ENCODE measurements at places on chromosomes 12 and 14. TPM values are rescaled to one million over a fixed set of nuclear protein-coding genes. Genes with fewer than 3 reads are reported as not detected.

DNA sequence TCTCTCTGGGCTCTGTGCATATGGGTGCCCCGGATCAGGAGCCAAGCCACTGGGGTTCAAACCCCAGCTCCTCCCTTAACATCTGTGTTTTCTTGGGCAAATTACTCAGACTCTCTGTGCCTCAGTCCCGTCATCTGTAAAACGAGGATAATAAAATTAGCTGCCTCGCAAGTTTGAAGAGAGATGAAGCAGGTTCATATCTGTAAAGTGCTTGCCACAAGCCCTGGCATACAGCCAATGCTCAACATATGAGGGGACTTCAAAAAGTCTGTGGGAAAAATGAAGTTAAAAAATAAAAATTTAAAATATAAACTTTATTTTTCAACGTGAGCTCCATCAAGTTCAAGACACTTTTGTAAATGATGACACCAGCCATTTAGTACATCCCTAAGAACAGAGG, 276.7 kb downstream of the FOXN3 start:
- no peak for DNase-seq
- H3K27me3 ChIP-seq = no peaks in the 10 kb centered on the region
- no peak overlapping the region for H3K4me3 ChIP-seq
- no peak overlapping the region for H3K27ac ChIP-seq

GRCh38 chr12:39103552-39104165, 198.3 kb upstream of the CPNE8 start:
- H3K36me3 ChIP-seq = no peaks in the 10 kb centered on the region
- DNase-seq = no peak
- H3K27me3 ChIP-seq = no peaks in the 10 kb centered on the region

GRCh38 chr14:100988011-100988410, 84.5 kb upstream of the RTL1 start:
- no peak overlapping the region for H3K27ac ChIP-seq
- H3K4me1 ChIP-seq = no peaks in the 10 kb centered on the region
- H3K36me3 ChIP-seq = no peaks in the 10 kb centered on the region
- no peak overlapping the region for H3K4me3 ChIP-seq
- H3K27me3 ChIP-seq = no peaks in the 10 kb centered on the region
- DNase-seq = no peak

TMTC2 gene
- 2.7 TPM for total RNA-seq

DNA sequence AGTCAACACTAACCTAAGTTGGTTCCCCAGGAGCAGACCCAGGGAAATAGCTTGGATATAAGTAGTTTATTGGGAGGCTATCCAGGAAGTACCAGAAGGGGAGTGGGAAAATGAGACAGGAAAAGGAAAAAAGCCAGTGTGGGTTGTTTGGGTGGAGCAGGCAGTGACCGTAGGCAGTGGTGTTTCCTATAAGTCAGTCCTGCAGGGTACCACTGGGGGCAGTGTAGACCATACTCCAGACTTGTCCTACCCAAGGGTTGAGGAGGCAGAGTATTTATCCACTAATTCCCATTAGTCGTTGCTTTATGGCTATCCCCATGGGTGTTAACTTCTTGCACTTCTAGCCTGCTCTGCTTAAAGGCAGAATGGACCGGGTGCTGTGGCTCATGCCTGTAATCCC, 6.4 kb upstream of the CCDC60 start:
- H3K4me3 ChIP-seq = no peak overlapping the region
- H3K27ac ChIP-seq = no peak overlapping the region
- DNase-seq = no peak
- no peaks in the 10 kb centered on the region for H3K27me3 ChIP-seq
- no peaks in the 10 kb centered on the region for H3K36me3 ChIP-seq

COL2A1 gene
- total RNA-seq = 0.06 TPM

KSR2 gene
- 0.02 TPM for total RNA-seq

DNA sequence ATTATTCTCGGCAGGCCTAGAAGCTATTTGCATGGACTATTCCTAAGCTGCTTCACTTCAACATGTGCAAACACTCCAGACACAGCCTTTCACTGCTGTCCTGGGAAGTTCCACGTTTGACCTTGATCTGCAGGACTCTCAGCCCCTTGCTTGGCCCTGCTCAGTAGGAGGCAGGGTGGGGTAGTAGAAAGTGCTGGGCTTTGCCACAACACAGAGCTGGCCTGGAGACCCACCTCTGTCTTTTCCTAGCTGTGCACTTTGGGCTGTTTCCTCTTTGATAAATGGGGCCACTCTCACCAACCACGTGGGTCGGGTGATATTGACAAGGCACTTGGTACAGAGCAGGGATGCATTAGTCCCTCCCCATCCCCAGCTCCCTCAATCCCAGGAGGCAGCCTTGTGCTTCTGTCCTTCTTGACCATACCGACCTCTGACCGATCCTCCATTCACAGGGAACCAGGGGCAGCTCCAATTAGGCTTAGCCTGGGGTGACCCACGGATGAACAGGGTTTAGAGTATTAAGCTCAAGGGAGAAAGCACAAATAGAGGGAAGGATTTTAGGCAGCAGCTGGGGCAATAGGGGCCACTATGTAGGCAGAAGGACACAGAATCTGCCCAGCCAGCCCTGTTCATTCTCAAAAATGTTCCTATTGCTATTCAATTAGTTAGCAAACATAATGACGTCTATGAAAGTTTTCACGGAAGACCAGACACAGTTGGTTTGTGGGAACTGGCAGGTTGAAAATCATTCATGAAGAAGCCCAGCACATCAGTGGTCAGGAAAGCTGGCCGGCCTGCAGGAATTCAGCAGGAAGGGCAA, 63.3 kb downstream of the SYNE3 start:
- H3K36me3 ChIP-seq = peaks cover 36% of the 10 kb centered on the region
- no peak for DNase-seq
- H3K4me1 ChIP-seq = no peaks in the 10 kb centered on the region
- H3K27me3 ChIP-seq = no peaks in the 10 kb centered on the region
- no peak overlapping the region for H3K27ac ChIP-seq

DNA sequence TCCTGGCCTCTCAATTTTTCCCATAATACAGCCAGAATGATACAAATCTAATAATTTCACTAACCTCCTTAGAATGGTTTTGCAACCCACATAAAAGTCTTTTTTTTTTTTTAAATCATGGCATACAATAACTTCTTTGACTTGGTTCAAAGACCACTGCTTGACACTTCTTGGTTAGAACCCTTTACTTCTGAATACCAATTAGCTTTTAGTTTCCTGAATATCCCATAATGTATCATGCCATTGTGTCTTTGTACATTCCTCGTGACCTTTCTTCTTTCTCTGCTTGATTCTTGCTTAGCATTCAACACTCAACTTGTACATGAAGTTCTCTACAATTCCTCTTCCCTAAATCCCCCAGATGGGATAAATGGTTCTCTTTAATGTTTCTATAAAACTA, 19.3 kb downstream of the KLHL28 start:
- no peaks in the 10 kb centered on the region for H3K4me1 ChIP-seq
- no peaks in the 10 kb centered on the region for H3K27me3 ChIP-seq
- no peak overlapping the region for H3K27ac ChIP-seq
- H3K36me3 ChIP-seq = peaks cover 4% of the 10 kb centered on the region
- no peak overlapping the region for H3K4me3 ChIP-seq

DNA sequence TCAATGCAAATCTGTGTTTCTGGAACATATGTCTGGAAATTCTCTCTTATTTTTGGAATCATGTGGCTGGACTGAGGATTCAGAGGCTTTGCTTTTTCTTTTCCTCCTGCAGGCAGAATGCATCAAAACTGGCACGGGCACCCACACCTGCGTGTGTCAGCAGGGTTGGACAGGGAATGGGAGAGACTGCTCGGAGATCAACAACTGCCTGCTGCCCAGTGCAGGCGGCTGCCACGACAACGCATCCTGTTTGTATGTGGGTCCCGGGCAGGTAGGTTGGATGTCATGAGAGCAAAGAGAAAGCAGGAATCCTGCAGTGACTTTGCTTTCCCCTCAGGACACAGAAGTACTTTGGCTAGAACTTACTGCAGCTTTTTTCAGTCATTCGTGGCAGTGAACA, 90.3 kb downstream of the STAB2 start:
- no peak overlapping the region for H3K27ac ChIP-seq
- DNase-seq = no peak
- H3K4me3 ChIP-seq = no peak overlapping the region
- H3K27me3 ChIP-seq = no peaks in the 10 kb centered on the region
- H3K4me1 ChIP-seq = no peaks in the 10 kb centered on the region

- H3K27me3 ChIP-seq = no peaks in the 10 kb centered on the region
- H3K36me3 ChIP-seq = no peaks in the 10 kb centered on the region
- H3K27ac ChIP-seq = no peak overlapping the region
- peaks cover 2% of the 10 kb centered on the region for H3K4me1 ChIP-seq
- no peak for DNase-seq
These were observed 367.4 kb downstream of the BTG1 start for GRCh38 chr12:91778091-91778832.

- H3K27ac ChIP-seq = no peak overlapping the region
- H3K4me1 ChIP-seq = no peaks in the 10 kb centered on the region
- no peak for DNase-seq
- no peaks in the 10 kb centered on the region for H3K36me3 ChIP-seq
- no peaks in the 10 kb centered on the region for H3K27me3 ChIP-seq
These were observed 27.9 kb upstream of the DEGS2 start for GRCh38 chr14:100187247-100187833.

DNA sequence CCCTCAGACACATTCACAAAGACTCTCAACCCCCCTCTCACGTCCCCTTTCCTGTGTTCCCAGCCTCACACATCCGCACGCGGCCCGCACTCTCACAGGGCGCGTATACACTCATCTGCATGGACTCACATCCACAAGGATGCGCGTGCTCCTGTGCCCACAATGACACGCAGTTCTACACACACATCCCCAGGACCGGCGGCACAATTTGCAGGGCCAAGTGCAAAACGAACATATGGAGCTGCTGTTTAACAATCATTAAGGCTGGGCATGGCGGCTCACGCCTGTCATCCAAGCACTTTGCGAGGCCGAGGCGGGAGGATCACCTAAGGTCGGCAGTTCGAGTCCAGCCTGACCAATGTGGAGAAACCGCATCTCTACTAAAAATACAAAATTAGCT, 36.4 kb upstream of the EML1 start:
- H3K4me1 ChIP-seq = peaks cover 37% of the 10 kb centered on the region
- H3K4me3 ChIP-seq = no peak overlapping the region
- DNase-seq = no peak
- H3K36me3 ChIP-seq = no peaks in the 10 kb centered on the region
- no peaks in the 10 kb centered on the region for H3K27me3 ChIP-seq
- no peak overlapping the region for H3K27ac ChIP-seq

DNA sequence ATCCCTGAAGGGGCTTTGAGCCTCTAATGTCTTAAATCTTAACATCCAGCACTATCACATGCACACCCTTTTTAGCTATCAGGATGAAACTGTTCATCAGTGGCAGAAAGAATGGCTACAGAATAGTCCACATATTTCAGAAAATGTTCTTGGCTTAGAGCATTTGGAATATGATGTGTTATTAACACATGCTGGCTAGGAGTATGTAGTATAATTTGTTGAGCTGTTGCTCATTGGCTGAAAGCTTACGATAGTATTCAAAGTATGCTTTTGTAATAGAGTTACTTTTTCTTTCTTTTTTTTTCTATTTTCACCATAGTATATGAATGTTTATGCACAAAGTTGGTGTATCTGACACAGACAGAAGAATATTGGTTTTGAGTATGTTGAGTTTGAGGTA, 55.1 kb downstream of the MNAT1 start:
- H3K27me3 ChIP-seq = no peaks in the 10 kb centered on the region
- H3K27ac ChIP-seq = no peak overlapping the region
- H3K36me3 ChIP-seq = no peaks in the 10 kb centered on the region
- peaks cover 32% of the 10 kb centered on the region for H3K4me1 ChIP-seq
- no peak for DNase-seq

PRR4 gene
- 1.9 TPM for total RNA-seq

- no peaks in the 10 kb centered on the region for H3K36me3 ChIP-seq
- no peak for DNase-seq
- peaks cover 24% of the 10 kb centered on the region for H3K4me1 ChIP-seq
- H3K27me3 ChIP-seq = peaks cover 2% of the 10 kb centered on the region
These were observed 258.9 kb downstream of the DPF3 start for GRCh38 chr14:72634691-72635616.

- no peaks in the 10 kb centered on the region for H3K36me3 ChIP-seq
- no peaks in the 10 kb centered on the region for H3K4me1 ChIP-seq
- H3K27ac ChIP-seq = no peak overlapping the region
- H3K27me3 ChIP-seq = no peaks in the 10 kb centered on the region
- DNase-seq = no peak
These were observed 45.5 kb downstream of the PAWR start for GRCh38 chr12:79645235-79645630.

DPPA3 gene
- not detected for total RNA-seq

- no peaks in the 10 kb centered on the region for H3K4me1 ChIP-seq
- no peaks in the 10 kb centered on the region for H3K36me3 ChIP-seq
- H3K27ac ChIP-seq = no peak overlapping the region
- no peak overlapping the region for H3K4me3 ChIP-seq
These were observed 212.1 kb upstream of the RTL1 start for GRCh38 chr14:101115652-101116051.

GRCh38 chr14:28820677-28821076, 54.1 kb downstream of the FOXG1 start:
- no peaks in the 10 kb centered on the region for H3K36me3 ChIP-seq
- no peak overlapping the region for H3K27ac ChIP-seq
- no peak overlapping the region for H3K4me3 ChIP-seq
- no peaks in the 10 kb centered on the region for H3K4me1 ChIP-seq
- no peak for DNase-seq

DNA sequence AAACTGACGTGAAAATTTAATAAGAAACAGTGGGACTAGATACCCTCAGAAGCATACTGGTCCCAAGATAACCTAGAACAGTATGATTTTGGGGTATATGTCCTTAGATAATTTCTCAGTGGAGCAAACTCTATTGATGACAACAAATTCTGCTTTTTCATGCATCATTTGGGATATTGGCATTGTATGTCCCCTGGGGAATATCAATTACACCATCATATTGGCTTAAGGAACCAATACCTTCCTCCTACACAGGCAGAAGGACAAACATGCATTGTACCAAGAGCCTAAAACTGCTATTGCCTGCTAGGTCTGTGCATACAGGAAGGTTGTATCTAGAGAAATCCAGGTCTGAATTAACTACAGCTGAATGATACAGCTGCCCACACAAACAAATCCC, 17.6 kb upstream of the CDH24 start:
- H3K4me1 ChIP-seq = peaks cover 51% of the 10 kb centered on the region
- H3K27ac ChIP-seq = no peak overlapping the region
- H3K36me3 ChIP-seq = peaks cover 26% of the 10 kb centered on the region
- H3K4me3 ChIP-seq = no peak overlapping the region
- no peak for DNase-seq

TRIM9 gene
- 1.3 TPM for total RNA-seq

DNA sequence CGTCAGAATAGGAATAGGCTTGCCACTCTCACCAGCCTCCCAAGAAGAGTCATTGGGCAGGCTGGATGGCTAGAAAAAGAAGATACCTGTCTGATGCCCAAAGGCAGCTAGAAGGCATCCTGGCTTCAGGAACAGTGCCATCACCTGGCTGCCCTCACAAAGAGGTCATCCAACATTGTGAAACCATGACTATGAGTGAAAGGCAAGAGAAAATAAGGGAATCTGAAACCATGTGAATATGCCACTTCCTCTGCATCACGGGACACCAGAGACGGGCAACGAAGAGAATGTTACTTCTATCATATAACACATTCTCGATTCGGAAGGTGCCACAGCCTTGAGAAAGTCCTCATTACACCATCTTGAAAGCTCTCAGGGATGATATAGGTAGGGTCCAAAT, 182.0 kb downstream of the DAD1 start:
- no peak overlapping the region for H3K4me3 ChIP-seq
- no peaks in the 10 kb centered on the region for H3K27me3 ChIP-seq
- H3K4me1 ChIP-seq = no peaks in the 10 kb centered on the region
- no peak for DNase-seq
- H3K27ac ChIP-seq = no peak overlapping the region

- no peak overlapping the region for H3K27ac ChIP-seq
- H3K27me3 ChIP-seq = no peaks in the 10 kb centered on the region
These were observed 23.8 kb downstream of the AACS start for GRCh38 chr12:125089083-125089482.

Data from psoas muscle (tissue), 8 donors.